Fibroblast of the conjunctiva (primary cell): ENCODE measurements at places on chromosomes 4 and X.
A peak's percentile ranks its signal among the peaks of the same experiment; 100 is the strongest.

DNA sequence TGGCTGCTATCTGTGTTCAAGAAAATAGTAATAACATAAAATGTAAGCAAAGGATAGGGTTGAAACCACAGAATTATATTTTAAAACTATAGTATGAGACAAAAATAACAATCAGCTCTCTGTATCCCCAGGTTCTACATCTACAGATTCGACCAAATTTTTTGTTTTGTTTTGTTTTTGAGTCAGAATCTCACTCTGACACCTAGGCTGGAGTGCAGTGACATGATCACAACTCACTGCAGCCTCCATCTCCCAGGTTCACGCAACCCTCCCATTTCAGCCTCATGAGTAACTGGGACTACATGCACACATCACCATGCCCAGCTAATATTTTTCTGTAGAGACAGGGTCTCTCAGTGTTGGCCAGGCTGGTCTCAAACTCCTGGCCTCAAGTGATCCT, 113.2 kb downstream of the MAB21L2 start:
- no peak for DNase-seq

DNA sequence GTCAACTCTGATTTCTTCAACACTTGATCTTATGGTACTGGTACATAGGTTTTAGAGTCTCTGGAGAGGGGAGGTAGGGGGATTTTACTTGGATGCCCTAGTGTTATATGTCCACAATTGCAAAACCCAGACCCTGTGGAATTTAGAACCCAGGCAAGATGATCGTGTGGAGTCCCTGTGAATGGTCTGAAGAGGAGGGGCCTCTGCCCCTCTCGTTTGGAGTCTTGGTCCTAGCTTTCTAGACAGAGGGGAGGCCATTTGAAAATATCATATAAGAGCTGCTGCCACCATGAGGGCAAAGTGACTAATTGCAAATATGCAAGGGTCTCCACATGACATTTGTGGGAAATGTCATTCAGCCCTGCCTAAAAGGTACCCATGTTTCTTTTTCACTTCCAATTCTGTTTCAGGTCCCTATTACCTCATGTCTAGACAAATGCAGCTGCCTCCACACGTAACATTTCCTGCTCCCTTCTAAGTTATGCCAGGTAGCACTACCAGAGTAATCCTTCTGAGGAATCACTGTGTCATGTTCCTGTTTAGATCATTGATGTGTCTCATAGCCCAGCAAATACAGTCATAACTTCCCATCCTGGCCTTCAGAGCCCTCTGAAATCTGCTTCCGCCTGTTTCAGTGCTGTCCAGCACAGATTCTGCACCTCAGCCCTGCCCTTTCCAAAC, 126.8 kb downstream of the KLHL8 start:
- no peak for DNase-seq

GRCh38 chr4:139958739-139959098, 195.3 kb downstream of the MAML3 start:
- DNase-seq: no peak

DNA sequence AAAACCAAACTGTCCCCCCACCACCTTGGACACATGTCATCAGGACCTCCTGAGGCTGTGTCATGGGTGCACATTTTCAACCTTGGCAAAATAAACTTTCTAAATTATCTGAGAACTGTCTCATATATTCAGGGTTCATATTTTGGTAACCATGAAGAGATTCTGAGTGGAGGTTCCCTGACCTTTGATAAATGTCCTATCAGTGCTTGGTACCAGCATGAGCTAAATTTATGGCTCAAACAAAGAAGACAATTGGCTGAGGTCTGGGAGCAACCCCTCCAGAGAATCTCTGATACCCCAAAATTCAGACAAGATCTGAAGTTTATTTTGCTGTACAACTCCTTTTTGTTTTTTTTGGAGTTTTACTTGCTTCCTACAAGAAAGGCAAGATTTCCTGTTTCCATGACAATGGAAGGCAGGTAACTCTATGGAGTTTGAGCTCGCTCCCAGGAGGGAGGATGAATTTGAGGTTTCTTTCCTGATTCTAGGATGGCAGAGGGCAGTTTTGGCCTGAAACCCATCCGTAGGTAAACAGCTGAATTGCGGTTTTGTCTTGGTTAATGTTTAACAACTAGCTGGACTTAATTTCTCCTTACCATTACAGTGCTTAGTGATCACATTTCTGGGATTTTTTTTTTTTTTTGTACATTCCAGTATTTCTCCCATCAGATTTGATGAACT, 14.5 kb downstream of the UGT2B15 start:
- DNase-seq: no peak

DNA sequence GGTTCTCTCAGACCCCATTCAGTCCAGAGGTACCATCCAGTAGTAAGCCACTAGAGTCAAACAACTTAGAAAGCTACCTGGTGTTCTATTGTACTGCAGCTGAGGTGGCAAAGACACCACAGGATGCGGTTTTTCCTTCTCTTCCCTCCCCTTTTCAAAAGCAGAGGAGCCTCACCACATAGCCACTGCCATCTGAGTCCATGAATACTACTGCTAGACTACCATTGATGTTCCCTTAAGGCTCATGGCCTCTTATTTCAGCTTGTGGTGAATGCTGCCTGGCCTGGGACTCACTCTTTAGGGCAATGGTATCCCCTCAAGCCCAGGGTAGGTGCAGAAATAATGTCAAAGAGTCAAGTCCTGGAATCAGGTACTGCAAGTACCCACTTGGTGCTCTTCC, 41.8 kb upstream of the KLHL4 start:
- no peak for DNase-seq

- DNase-seq: no peak
These were observed 23.4 kb downstream of the STIM2 start for GRCh38 chr4:26884026-26884425.

- DNase-seq: no peak
These were observed 67.7 kb downstream of the DCLK2 start for GRCh38 chr4:150145946-150146340.

- DNase-seq: no peak
These were observed 27.8 kb downstream of the VSIG4 start for GRCh38 chrX:66012094-66012534.

DNA sequence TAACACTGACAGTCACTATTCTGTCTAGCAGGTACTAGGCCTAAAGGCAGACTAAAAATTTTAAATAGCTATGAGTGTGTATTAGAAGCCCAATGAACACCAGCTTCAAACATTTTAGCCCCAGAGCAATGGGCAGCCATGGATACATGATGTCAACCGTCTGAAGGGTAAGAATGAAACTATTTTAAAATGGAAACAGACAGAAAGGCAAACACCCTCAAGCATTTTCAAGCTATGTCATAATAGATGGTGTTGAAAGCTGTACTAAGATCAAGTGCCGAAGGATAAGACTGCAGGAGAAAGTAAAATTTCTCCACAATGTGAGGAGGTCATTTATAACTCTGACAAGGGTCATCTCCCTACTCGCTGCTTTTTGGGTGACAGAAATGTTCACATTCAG, 225.0 kb downstream of the COL25A1 start:
- no peak for DNase-seq

DNA sequence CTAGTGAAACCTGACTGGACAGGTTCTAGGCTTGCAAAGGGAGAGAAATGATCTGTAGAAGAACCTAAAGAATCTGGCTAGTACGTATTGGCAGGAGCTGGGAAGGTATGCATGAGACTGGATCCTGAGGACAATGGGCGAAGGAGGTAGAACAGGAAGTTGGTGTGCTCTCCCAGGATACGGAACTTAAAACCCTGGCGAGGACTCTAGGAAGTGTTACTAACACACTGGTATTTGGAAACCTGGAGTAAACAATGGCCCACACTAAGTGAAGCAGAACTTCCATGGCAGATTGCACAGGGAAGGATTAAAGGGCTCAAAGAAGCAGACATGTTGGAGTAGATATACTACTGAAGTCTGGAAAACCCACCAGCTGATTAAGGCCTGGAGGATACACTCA, 9.1 kb downstream of the SYN1 start:
- DNase-seq: no peak

- DNase-seq: peak; percentile 16
These were observed 80.1 kb upstream of the STIM2 start for GRCh38 chr4:26780539-26780938.

- no peak for DNase-seq
These were observed 47.5 kb downstream of the ZGRF1 start for GRCh38 chr4:112589206-112589605.

DNA sequence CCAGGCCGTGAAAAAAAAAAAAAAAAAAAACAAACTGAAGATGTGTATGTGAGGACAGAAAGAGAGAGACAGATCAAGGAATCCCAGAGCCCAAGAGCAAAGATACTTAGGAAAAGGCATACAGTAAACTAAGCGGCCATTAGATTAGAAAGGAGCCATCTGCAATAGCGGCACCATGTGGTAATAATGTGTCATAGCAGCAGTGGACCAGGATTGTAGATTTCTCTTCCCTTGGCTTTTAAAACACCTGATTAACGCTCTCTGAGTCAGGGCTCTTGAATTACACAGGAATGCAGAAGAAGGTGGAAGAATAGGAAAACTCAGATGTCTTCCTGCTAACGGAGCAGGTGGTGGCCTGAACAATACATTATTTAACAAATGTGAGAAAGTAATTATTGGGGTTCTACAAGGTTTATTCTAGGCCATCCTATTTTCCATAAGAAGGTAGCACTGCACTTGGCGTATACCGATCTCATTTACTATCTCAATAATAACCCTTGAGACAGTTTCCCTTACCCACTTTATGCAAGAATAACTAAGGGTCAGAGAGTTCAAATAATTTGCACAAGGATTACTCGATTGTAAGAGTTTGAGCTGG, 182.7 kb downstream of the KCNIP4 start:
- DNase-seq: peak; percentile 18
